AG08395 (cell line): ENCODE measurements at places on chromosomes 3 and 15.

DNA sequence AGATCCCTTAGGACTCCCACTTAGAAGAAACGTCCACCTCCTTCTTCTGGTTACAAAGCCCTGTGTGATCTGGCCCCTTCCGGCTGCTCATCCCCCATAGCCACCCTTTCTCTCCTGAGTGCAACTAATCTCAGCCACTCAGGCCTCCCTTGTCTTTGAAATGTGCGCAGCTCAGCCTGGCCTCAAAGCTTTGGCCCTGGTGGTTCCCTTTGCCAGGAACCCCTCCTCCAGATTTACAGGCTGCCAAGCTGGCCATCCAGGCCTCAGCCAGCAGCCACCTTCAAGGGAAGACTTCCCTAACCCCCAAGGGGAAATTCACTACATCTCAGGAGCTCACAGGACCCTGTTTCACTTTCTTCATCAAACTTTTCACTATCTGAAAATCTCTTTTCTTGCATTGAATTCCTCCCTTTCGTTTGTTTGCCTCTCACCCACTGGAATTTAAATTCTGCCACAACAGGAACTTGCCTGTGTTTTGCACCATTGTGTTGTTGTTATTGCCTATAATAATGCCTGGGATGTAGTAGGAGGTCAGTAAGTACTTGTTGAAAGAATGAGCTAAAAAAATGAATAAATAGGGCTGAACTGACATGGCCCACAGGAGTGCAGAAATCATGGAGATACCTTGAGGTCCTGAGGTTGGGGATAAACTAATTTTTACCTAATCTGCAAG lies 109.5 kb upstream of the PFN2 start:
- no peak for DNase-seq

DNA sequence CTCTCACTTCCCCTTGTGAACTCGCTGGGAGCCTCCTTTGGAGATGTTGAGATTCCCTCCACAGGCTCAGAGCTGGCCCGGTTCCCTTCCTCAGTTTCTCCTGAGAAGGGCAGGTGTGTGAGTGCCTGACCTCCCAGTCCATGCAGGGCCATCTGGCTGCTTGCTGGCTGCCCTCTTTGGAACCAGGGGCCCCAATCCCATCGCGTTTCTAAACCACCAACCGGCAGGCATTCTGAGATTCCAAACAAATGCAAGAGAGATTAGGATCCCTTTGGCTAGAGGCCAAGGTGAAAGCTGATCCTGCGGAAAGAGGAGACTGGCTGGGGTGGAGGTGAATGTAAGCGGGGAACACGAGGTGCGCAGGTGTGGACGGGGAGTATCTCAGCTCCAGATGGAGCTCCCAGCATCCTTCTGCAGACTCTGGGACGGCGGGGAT lies 2.9 kb upstream of the PRRT3 start:
- no peak for DNase-seq

- no peak for DNase-seq
Measured at GRCh38 chr3:117763561-117763960, 1054.0 kb downstream of the TUSC7 start.

- peak; percentile 61 for DNase-seq
Measured at GRCh38 chr3:123036352-123037014, 8.9 kb upstream of the SEMA5B start.

DNA sequence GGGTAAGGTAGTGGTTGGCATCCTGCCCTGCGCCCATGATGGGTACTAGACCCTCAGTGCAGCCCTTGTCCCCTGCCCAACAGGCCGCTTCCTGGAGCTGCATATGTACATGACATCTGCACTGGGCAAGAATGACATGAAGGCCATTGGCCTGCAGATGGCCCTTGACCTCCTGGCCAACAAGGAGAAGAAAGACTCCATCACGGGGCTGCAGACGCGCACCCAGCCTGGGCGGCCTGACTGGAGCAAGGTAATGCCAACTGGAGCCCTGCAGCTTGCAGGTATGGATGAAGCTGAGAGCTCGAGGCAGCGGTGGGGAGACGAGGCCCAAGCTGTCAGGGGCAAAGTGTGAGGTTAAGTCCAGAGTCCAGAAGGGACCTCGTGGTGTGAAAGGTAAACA lies 40.8 kb downstream of the NOX5 start:
- no peak for DNase-seq

DNA sequence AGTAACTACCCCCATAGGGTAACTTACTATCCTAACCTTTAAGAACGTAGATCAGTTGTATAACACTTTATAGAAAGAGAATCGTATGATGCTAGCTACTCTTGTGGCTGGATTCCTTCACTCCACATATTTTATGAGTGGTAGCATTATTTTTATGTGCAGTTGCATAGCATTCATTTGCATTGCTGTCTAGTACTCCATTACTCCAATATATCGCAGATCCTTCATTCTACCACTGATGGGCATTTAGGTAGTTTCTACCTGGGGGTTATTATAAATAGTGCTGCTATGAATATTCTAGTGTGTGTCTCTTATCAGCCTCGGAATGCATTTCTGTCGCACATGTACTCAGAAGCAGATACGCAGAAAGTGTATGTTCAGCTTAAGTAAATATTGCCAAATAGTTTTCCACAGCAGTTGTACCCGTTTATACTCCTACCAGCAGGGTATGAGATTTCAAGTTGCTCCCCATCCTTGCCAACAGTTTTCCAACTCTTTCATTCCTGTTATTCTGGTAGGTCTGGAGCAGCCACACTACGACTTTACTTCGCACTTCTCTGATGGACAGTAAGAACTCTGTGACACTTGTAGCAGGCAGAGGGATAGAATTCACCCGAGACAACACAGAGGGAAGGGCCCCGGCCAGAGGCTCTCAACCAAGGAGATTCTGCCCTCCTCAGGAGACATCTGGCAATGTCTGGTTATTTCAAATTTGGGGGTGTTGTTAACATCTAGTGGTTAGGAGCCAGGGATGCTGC lies 9.8 kb upstream of the VGLL4 start:
- no peak for DNase-seq

GRCh38 chr3:44920081-44920480 lies 45.7 kb downstream of the TGM4 start:
- no peak for DNase-seq

- no peak for DNase-seq
Measured at GRCh38 chr3:150022381-150023238, 51.9 kb upstream of the PFN2 start.

DNA sequence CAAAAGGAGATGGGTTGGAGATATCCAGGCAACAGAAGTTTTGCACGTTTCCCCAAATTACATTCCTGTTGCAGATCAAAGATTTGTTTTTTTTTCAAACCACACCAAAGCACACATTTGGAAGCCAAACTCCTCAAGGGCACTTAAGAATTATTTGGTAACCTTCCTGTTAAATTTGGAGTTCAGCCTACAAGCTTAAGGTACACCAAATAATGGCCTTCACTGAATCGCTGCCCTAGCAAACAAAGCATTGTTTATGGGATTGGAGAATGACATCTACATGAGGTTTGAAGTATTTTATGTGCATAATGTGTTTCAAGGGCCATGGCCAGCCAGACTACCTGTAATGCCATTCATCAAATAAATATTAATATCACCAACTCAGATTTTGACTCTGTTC lies 357.9 kb downstream of the RORA start:
- no peak for DNase-seq

- peak; percentile 26 for DNase-seq
Measured at GRCh38 chr3:143002083-143002712, 828 bp downstream of the U2SURP start.

DNA sequence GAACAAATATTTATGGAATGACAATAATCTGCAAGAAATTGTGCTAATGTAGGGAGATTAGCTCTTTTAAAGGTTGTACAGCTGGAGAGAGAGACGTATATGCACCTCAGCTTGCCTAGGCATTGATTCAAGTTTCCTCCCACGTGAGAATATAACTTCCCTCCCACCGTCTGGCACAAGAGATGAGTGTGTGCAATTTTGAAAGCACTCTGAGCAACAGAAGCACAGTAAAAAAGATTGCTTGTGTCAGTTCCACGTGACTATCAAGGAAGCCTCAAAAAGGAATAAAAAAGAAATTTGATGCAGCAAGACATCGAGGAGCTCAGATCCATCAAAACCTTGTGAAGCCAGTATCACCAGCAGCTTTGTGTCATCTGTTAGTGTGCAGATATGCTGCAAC lies 435.3 kb downstream of the TUSC7 start:
- DNase-seq = no peak

DNA sequence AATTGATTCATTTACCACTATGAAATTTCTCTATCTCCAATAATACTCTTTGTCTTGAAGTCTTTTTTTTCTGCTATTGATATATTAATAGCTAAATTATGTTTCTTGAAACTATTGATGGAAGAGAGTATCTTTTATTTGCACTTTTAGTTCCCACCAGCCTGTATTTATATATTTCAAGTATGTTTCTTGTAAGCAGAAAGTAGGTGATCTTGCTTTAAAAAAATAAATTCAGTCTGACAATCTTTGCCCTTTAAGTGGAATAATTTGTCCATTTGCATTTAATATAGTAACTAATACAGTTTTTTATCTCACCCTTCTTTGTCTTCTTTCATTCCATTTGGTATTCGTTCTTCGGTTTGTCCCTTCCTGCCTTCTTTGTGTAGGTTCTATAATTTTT lies 790.5 kb downstream of the MCTP2 start:
- no peak for DNase-seq

DNA sequence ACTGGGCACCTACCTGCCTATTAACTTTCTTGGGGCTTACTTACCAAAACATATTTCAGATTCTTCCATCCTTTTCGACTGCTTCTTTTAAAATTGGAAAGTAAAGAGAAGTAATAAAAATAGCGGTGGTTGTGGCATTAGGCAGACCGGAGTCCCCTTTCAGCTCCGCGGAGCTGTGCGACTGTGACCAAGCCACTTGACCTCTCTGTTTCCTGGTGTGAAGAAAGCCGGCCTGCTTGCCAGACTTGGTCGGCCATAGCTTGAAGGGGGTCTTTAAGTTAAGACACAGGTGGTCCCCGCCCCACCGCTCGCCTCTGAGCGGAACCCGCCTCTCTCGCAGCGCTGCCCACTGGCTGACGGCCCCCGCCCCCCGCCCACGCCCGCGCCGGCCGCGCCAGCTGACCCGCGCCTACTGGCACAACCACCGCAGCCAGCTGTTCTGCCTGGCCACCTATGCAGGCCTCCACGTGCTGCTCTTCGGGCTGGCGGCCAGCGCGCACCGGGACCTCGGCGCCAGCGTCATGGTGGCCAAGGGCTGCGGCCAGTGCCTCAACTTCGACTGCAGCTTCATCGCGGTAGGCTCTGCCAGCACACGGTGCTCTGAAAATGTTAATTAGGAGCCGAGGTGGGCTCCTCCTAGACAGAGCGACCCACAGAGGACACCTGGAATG lies 18.3 kb downstream of the NOX5 start:
- DNase-seq = no peak

GRCh38 chr15:40306908-40307307 lies 827 bp downstream of the PLCB2 start:
- DNase-seq = no peak
